ENCODE measurements at places on chromosomes 16 and 17.

DNA sequence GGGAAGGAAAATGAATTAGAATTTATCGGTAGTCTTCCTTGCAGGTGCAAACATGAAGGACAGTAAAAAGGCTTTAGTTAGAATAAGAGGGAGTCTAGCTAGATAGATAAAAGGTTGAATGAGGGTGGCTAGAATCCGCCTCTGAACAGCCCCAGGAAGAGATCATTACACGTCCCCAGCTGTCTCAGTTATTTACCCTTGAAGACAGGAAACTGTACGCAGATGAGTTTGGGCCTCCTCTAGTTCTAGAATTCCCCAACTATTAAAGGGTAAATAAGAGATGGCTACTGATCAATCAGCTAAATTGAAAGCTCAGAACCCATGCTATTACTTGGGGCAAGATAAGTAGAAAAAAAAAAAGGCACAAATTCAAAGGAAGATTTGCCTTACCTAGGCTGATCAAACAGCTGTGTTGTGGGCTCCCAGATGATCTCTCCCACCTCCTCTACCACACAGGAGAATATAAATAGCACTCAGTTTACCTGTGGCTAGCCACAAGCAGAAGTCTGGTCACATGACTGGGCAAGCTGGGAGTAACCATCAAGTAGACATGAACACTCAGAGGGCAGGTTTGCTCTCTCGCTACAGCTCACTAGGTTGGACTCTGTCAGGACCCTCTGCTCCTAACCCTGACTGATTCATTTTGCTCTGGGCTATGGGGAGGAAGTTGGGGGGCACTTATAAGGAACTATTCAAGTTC lies 17.0 kb downstream of the FAM117A start:
- no peak for DNase-seq

GRCh38 chr16:75732871-75733270 lies 6.6 kb upstream of the CPHXL start:
- DNase-seq, result no peak

DNA sequence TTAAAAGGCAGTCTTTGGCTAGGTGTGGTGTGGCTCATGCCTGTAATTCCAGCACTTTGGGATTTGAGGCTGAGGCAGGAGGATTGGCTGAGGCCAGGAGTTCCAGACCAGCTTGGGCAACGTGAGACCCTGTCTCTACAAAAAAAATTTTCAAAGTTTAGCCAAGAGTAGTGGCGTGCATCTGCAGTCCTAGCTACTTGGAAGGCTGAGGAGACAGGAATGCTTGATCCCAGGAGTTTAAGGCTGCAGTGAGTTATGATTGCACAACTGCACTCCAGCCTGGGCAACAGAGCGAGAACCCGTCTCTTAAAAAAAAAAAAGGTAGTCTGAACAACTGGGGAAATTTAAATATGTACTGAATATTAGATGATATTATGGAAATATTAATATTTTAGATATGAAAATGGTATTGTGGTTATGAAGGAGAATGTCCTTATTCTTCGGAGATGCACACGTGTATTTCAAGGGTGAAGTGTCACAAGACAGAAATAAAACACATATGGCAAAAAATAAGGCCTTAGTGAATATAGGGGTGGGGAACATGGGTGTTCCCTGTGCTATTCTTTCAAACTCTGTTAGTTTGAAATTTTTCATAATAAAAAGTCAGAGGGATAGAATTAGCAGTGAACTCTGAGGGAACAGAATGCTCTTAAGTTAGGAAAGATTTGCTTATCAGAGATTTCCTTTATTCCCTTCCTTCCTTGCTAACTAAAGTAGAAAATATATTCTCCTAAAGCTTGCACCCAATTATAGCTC lies 144.7 kb downstream of the CDK5R1 start:
- DNase-seq, result no peak

DNA sequence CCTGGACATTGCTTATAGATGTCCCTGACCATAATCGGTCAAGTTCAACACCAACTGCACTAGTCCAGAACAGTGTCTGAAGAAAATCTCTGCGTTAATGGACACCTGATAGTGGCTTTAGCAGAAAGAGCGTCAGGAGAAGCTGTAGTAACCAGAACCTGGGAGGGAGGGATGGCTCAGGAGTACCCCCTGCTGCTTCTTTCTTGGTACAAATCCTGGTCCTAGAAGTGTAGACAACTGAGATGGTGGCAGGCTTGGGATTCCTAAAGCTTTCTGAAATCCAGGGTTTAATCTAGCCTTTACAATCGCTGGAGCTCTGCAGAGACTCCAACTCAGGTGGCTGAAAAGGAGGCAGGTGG lies 5.4 kb downstream of the MAP3K14 start:
- no peak for DNase-seq

DNA sequence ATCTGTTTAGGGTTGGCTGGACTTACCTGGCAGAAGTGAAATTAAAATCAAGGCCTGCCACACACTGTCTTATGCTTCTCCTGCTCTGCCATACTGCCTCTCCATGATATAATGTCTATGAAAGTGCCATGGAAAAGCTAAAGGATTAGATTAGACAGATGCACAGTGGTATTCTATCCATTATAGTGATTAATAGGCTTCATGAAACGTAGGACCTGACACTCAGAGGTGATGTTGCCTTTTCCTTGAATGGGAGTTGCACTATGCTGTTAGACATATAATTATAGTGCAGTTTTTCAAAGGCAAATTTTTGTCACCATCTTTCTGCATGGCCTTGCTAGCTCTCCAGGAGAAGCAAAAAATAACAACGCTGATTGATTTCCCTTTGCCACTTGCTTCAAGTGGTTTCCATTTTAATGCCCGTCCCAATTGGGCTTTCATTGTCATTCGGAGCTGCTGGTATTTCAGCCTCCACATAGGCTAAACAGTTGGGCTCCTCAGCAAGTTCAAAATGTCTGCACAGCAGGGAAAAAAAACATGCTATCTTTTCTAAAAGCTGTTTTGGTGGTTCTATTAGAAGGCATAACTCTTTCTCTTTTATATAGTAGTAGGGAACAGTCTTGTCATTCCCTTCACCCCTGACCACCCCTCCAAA lies 502.8 kb upstream of the GOT2 start:
- no peak for DNase-seq

GRCh38 chr17:6701719-6702118 lies 11.4 kb downstream of the SLC13A5 start:
- DNase-seq, result peak; percentile 62

DNA sequence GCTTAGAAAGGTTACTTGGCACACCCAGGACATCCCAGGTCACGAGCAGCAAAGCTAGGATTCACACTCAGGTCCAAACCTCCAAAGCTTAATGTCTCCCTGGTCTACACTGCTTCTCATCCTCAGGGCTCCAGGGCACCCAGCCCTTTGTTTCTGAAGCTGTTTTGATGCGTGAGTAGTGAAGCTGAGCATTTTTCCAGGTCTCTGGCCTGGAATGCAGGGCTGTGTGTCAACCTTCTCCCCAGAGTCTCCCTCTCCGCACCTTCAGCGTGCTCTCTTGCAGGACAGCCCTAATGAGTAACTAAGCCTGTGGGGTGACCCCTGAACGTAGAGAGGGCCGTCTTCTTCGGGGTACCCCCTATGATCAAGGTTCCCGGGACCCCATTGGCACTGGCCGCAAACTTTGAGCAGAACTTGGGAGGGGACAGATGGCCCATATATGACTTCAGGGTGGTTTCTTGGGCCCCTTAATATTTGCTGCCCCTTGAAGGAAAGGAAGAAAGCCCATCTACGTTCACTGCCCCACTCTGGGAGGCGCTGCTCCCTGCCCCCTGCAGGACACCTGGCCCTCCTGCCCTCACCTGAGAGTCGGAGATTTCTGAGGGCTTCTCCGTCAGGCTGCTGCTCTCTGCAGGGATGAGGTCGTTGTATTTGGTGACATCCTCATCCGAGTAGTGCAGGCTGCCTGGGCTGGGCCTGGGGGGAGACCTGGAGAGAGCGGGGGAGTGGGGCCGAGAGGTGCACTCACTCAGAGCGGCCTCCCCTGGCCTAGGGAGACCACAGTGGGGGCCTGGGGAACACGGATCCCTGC lies 36.4 kb upstream of the CDC42EP4 start:
- DNase-seq, result no peak

DNA sequence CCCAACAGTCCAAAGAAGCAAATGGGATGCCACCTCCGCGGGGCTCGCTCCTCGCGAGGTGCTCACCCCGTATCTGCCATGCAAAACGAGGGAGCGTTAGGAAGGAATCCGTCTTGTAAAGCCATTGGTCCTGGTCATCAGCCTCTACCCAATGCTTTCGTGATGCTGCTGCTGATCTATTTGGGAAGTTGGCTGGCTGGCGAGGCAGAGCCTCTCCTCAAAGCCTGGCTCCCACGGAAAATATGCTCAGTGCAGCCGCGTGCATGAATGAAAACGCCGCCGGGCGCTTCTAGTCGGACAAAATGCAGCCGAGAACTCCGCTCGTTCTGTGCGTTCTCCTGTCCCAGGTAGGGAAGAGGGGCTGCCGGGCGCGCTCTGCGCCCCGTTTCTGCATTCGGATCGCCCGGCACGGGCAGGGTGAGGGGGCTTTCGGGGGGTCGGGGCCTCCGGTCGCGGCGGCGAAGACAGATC lies at the start of gene CDH13:
Gene CDH13 (plus strand): TSS at position 179 of the 471 bp plus-strand sequence.
- DNase-seq, result no peak

GRCh38 chr16:47033176-47033575 lies 59.7 kb upstream of the DNAJA2 start:
- no peak for DNase-seq

DNA sequence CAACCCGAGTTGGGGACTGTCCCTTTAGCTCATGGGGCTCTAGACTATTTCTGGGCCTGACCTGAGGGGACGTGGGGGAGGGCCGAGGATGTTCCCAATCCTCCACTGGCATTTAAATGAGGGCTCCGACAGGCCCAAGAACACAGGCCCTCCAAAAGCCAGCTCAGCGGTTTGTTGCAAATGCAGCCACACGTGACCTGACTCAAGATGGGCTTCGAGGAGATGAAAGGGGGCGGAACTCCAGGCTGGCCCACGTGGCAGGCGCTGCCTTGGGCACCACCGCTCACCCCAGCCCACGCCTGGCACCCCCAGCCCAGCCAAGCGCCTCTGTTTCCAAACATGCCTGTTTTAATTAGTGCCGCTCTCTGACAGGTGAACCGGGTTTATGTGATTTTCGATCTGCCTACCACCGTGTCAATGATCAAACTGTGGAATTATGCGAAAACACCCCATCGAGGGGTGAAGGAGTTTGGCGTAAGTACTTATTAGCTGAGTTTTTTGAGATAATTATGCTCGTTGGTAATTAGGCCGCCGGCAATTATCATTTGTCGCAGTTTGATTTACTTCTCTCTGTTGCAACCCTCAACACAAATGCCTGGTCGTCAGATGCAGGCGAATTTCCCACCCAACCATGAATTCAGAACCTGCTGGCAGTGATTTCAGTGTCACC lies 226.7 kb downstream of the KATNIP start:
- no peak for DNase-seq

DNA sequence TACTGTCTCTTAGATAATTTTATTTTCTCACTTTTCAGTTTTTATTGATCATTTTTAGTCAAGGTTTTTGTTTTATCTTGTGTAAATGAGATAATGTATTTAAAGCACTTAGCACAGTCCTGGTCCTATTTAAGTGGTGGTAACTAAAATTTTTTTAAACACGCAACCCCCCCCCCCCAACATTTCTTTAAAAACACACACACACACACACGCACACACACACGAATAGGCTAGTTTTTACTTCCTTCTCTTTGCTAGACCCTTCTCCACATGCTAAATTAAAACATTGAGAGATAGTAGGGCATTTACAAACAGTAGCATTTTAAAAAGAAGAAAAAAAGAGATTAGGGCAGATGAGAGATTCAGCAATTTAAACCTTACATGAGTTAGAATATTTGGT lies 5.0 kb downstream of the NFATC3 start:
- peak; percentile 21 for DNase-seq

- no peak for DNase-seq
Observed at GRCh38 chr17:61947367-61948078, 19.7 kb upstream of the INTS2 start.

- DNase-seq, result no peak
Observed at GRCh38 chr16:67034487-67034886, 5.5 kb downstream of the CBFB start.

DNA sequence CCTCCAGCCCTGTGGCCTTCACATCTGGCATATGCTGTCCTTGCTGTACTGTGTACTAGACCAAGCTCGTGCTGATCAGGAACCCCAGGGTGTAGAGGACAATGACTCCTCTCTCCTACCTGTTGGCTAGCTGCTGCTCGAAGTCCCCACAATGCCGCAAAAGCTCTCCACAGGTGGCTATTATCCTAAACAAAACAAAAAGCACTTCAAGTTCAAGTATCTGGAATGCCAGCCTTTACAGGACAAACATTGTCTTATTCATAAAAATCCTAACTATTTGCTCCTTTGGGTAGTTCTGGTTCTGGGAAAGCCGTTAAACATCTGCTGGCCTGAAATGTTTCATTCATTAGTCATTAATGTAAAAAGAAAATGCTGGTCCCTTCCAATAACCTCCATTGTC lies 42.8 kb downstream of the COG7 start:
- no peak for DNase-seq

DNA sequence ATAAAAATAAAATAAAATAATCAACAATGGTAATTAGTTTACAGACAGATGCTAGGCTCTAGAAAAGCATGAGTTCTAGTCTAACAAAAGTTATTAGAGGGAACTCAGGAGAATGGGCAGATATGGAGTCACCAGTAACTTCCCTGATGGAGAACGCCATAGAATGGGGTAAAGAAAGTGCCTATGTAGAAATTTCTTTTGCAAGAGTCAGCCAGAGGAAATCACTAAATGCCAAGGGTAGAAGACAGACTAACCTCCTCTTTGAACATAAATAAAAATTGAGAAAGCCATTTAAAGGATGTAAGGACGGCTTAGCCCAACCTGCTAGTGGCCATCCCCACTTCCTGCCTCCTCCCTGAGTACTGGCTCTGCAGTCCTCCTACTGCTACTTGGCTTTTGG lies 141.6 kb downstream of the VPS53 start:
- DNase-seq, result peak; percentile 64

DNA sequence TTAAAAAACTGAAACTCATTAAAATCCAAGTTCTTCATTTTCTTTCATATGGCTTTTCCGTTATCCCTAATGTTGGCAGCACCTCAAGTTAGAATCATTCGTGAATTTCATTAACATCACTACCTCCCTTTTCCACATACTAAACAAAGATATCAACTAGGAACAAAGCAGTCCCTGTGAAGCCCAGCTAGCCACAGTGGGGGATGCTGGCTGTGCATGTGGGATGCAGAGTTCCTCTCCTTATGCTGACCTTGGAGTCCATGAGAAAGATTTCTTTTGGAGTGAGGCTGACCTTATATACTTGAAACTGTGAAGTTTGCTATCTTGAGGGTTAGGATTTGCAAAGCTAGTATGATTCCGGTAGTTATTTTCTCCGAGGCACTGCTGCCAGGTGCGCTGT lies 117.6 kb downstream of the TANGO6 start:
- DNase-seq, result no peak

DNA sequence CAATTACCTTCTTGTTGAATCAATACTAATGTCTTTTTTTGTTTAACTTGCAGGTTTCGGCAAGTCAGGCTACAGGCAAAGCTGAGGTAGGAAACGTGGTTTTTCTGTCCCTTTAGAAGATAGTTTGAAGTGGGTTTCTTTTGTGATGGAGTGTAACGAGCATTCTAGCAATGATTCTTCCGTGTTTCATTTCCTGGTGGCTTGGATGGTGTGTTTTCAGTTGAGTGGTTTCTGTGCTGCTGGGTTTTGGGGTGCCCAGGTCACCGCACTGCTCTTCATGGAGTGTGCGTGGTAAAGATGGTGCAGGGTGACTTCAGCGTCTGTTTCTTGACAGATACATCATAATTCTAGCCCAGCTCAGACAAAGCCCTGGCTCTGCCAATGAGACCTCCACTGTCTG lies 769.7 kb upstream of the EEF2KMT start:
- DNase-seq, result no peak

- DNase-seq, result no peak
Observed at GRCh38 chr16:62717026-62717425, 680.8 kb upstream of the CDH8 start.

- peak; percentile 39 for DNase-seq
Observed at GRCh38 chr16:81279392-81279791, 35.4 kb upstream of the GAN start.
